ENCODE measurements at places on chromosomes 1 and 21.

DNA sequence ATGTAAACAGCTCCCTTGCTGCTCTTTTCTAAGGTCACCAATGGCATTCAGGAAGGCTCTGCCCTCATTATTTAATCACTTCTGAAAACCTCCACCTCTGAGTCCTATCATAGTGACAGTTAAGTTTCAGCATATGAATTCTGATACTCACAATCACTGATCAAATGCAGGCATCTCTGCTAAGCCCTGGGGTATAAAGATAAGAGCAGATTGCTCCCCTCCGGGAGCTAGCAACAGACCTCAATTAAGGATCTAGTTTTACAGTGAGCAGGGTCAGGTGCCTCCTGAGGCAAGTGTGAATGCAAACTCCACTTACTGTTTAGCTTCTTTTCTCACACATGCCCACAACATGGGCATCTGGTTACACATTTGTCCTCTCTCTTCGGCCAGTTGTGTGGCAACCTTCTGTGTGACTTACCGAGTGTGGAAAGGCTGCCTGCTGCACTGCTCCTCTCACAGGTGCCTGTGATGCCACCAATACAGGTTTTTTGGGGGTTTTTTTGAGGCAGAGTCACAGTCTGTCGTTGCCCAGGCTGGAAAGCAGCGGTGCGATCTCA is 15.0 kb downstream of the IL10RB start:
- no peak for DNase-seq

- DNase-seq = no peak
Observed at GRCh38 chr21:45736690-45737484, 93.4 kb downstream of the PCBP3 start.

DNA sequence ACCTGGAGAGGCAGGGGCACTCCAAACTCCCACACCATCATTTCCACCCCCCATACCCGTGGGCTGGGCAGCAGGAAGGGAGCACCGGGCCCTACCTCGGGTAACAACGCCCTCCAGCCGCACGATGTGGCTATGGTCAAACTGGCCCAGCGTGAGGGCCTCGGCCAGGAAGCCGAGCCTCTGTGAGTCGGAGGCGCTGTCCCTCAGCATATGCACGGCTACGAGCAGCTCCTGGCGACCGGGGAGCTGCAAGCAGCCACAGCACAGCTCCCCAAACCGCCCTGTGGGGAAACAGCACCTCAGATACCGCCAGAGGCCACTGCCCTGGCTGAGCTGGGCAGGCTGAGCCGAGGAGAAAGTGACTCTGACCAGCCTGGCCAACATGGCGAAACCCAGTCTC is 29.2 kb downstream of the CDCA8 start:
- peak; percentile 53 for DNase-seq

DNA sequence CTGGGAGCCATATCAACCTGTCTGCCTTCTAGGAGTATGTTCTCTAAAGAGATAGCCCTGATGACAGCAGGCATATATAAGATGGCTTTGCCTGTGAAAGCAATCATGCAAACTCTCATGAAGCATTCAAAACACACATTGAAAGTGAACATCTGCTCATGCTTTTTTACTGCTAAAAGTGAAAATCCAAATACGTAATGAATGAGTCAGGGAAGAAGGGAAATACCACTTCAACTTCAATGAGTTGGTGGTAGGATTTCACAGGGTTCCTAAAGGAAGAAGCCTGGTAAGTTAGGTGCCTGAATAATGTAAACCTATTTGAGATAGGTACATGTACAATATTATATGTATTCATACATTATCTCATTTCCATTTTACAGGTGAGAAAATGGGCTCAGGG is 50.5 kb upstream of the SLFNL1 start:
- DNase-seq = no peak

GRCh38 chr1:225479341-225479740 is 51.5 kb upstream of the LBR start:
- no peak for DNase-seq

DNA sequence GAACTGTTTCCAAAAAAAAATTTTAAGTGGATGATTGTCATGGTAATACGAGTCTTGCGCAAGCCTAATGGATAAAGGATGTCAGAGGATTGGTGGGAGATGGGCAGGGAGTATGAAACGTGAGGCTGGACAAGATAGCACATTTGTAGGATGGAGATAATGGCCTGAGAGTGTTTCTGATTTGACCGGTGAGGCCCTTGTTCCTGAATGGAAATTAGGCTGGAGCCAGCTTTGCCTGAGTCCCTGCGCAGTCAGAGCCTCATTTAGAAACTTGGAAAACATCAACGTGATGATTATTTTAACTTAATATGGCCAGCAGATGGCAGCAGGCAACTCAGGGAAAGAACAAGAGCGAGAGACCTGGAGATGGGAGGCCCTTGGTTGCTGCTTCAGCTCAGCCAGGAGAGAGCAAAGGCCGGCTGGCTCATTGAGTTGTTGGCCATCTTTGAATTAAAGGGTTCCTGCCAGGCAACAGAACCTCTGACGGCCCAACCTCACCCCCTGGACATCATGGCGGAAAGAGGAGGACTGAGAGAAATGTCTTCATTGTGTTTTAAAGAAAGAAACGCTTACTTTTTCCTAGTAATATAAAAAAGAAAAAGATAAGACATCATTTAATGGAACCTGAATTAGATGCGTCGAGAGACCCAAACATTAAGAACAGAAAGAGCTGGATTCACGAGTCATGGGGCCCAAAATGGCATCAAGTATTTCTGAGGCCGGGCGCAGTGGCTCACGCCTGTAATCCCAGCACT is 80.3 kb downstream of the SELENOF start:
- peak; percentile 76 for DNase-seq

- no peak for DNase-seq
Observed at GRCh38 chr1:108892356-108893140, 15.8 kb downstream of the GPSM2 start.

- no peak for DNase-seq
Observed at GRCh38 chr1:175754921-175755320, 11.5 kb upstream of the TNR start.

- no peak for DNase-seq
Observed at GRCh38 chr21:42527127-42527488, 13.5 kb downstream of the SLC37A1 start.

DNA sequence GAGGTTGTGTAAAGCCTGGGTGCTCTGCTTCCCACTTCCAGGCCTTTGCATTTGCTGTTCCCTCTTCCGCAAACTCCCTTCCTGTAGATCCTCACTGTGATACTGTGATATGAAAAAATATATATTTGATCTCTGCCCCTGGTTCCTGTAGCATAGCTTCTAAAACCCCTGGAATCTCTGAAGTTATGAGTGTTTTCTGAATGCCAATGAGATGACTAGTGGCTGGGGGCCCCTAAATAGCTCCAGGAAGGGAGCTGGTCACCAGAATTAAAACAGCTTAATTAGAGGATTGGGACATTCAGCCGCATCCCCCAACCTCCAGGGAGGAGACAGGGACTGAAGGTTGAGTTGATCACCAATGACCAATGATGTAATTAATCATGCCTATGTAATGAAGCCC is 21.9 kb downstream of the DUSP10 start:
- DNase-seq = no peak
